T1000 (cell line): ENCODE measurements at places on chromosomes 2 and 18.

GRCh38 chr18:50614838-50615237 is 55.0 kb downstream of the MAPK4 start:
- DNase-seq = no peak

- DNase-seq = no peak
Measured at GRCh38 chr2:132662732-132663131, 7.3 kb downstream of the LYPD1 start.

GRCh38 chr2:29164091-29164846 is 49.1 kb downstream of the CLIP4 start:
- DNase-seq = no peak

GRCh38 chr18:68314403-68314802 is 400.5 kb downstream of the TMX3 start:
- no peak for DNase-seq

DNA sequence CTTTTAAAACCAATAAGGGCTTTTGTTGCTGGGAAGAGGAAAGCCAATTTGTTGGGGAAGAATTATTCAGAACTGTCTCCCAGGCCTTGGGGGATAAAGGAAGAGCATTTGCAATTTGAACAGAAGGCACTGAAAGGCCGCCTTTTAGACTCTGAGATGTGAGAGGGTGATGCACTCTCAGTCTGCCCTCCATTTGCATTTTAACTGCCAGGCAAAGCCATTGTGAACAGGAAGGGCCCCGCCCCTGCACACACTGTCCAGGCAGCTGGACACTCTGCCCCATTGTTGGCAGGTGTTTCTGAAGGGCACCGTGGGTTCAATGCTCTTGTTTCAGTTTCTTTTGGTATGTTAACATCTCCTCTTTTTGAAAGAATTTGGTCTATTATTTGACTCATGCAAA is 169.5 kb upstream of the COPS8 start:
- DNase-seq = no peak

- DNase-seq = no peak
Measured at GRCh38 chr2:119431976-119432850, 559 bp downstream of the TMEM37 start.

DNA sequence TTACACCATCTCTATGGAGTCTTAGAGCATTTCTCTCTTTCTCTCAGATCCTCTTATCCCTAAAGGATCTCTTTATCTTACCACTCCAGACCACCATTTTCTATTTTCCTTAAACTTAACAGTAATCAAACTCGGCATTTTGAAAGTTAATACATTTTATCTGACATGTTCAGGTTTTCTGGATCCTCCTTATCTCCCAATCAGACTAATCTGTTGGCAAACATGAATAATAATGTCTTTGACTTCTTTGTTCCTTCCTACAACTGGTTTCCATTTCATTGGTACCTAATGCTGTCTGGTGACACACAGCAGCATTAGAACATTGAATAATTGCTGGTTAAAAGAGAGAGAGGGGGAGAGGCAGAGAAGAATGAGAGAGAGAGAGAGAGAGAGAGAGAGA is 932.1 kb upstream of the FSHR start:
- no peak for DNase-seq

DNA sequence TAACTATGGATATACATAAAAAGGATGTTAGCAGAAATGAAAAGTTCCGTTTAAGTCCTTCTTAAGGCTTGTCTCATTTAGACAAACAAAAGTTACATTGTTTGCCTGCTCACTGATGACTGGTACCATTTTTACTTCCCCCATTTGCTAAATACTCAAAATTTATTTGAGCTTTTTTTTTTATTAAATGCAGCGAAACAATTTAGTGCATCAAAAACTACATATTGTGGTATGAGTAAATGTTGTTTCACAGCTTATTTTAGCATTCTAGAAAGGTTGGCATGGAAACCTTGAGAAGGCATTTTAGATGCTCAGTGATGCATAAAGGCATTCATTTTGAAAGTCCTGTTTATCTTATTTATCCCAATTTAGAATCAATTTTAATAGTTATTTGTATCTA is 100.0 kb downstream of the MAP2 start:
- no peak for DNase-seq

DNA sequence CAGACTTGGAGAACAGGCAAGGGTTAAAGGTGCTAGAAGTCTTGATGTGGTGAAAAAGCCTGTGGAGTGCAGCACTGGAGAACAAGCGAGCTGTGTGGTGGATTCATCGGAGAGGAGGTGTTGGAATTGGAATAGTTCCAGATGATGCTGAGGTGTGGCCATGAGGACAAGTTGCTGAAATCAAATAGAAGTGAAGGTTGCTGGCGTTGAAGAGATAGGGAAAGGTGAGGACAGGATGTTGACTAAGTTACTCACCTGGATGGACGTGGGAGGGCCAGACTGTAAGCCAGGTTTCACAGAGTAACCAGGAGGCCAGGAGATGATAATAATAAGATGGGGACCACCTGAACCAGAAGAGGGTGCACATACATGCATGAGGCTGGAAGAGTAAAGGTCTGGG is 173.4 kb downstream of the DIS3L2 start:
- DNase-seq = no peak

DNA sequence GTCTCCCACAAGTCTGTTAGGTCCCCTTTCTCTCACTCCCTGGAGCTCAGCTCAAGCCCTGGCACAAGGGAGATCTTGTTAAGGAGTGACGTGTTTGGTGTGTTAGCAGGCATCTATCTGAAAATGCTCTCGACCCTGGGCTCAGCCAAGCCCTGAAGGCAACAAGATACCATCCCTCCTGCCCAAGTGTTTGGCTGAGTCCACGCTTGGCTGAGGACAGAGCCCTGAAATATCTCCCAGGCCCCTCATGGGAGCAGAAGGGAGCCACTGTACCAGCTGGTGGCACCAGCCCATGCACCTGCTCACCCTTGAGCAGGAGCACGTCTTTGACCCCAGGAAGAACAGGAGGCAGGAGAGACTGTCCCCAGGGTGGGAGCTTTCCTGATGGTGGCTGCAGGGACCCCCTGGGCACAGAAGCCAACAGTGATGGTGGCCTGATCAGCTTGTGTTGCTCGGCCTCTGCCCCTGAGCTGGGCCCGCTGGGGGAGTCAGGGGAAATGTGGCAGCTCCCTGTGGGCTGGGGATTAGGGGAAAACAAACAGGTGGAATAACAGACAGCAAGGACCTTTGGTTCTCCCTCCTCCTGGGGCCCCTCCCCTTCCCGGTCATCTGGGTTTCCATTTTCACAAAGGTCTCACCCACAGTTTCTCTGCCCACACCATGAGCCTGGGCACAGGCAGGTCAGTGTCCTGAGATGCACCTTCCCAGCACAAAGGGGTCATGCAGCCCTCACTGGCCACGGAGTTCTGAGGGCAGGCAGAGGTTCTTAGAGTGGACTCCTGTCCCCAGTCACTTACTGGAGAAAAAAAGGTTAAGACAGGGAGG is 91.6 kb downstream of the RHOB start:
- DNase-seq = no peak

DNA sequence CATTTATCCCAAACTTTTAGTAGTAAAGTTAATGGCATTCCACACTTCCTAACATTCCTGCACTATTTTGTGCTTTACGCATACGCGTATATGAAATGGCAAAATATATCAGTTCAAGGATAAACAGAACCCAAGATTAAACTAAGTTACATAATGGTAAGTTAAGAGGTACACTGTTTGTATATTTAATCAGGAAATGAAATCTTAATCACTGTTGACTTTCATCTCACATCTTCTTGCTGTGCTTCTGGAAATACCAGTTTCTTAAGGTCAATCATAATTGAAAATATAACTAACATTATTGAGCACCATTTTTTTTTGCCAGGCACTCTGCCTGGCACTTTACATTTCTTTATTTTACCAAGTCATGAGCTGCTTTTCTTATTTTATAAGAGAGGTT is 565.2 kb downstream of the LRP1B start:
- DNase-seq = no peak

DNA sequence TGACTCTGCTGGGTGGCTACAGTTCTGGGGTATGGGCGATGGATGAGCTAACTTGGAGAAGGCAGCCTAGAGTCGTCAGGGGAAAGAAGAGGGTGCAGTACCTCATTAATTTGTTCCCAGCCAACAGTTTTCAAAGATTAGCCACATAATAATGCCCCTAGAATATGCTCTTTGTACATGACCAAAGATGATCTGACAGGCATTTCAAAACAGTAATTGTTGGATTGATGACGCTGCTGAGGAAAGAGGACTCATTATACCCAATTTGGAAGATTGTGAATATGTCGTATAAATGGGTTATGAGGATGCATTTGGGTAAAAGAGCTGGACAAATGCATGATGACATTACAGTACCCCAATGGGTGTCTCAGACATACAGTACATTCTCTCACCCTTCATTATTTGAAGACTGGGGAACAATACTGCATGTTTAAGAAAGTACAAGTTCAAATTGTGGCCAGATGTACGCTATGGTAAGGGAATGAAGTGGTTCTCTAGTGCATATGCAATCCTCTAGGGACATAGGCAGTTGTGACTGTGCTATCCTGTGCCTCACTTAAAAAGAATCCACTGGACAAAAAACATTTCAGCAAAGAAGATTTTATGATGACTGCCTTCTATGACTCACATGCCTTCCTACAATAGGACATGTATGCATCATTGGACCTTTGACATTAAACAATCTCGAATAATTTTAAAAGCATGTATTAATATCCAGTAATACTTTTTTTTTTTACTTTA is 233.2 kb downstream of the CNTNAP5 start:
- DNase-seq = no peak

DNA sequence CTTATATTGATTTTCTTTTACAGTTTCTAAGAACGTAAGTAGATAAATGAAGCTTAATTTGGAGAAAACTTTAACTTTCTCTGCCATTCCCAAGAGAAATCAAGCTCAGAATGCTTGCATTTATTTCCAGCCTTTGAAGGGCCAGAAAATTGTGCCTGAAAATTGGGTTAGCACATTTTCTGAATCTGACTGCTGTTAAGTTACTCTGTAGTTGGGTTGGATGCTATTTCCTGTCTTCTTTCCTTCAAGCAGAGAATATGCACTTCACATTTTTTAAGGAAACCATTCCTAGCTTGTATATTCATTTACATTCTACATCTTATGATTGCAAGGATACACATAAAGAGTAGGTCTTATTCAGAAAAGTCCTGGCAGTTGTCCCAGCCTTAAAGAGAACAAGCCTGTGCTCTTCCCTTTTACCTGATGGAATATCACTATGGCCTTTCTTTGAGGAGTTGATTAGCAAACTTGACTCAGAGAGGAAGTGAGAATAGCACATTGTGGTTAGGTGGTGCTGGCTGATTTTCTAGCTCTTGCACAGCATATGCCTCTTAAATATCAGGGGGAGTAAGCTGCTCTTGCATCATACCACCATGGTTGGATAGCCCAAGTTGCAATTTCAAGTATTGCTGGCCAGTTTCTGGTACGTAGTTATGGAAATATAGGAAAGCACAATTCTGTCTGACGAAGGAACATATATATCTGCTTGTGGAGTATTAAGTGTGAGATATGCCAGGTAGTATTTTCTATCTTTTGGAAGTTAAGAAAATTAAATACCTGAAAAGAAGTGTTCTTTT is 133.7 kb downstream of the COMMD1 start:
- no peak for DNase-seq

DNA sequence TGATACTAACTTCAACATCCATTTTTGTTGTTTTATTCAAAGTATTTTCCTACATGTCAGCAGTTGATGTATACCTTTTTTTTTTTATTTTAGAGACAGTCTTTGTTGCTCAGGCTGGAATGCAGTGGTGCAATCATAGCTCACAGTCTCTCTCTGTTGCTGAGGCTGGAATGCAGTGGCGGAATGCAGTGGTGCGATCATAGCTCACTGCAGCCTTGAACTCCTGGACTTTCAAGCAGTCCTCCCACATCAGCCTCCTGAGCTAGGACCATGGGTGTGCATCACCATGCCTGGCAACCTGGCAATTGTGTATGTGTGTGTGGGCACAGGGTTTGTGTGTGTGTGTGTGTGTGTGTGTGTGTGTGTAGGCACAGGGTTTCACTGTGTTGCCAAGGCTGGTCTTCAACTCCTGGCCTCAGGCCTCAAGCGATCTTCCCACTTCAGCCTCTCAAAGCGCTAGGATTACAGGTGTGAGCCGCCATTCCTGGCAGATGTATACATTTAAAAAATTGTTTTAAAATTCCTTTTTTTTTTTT is 24.8 kb downstream of the SANBR start:
- no peak for DNase-seq

GRCh38 chr2:73981081-73982001 is 3.4 kb upstream of the TET3 start:
- DNase-seq = no peak

DNA sequence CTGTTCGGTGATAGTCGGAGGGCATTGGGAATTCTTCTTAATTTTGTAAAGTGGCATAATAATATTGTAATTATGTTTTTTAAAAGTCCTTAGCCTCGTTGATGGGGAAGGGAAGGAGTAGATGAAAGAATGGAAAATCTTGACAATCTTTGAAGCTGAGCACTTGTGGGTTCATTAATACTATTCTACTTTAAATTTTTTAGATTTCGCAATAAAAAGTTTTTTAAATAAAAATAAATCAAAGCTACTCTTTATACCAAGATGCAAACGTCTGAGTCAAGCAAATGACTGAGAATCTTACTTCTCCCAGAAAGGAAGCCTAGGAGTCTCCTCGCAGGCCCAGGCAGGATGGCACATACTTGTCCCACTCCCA is 98.5 kb upstream of the GPR45 start:
- no peak for DNase-seq
